ENCODE measurements at places on chromosomes 11 and 22.

- H3K36me3 ChIP-seq, result no peaks in the 10 kb centered on the region
- H3K27me3 ChIP-seq, result no peaks in the 10 kb centered on the region
- no peak overlapping the region for H3K4me3 ChIP-seq
- no peak for DNase-seq
- H3K4me1 ChIP-seq, result no peaks in the 10 kb centered on the region
- no peak overlapping the region for H3K27ac ChIP-seq
These were observed 2.9 kb upstream of the OR52J3 start for GRCh38 chr11:5043380-5043779.

- peaks cover 4% of the 10 kb centered on the region for H3K36me3 ChIP-seq
- H3K4me1 ChIP-seq, result peaks cover 4% of the 10 kb centered on the region
- peak overlapping the region; percentile 14 for H3K27ac ChIP-seq
- H3K27me3 ChIP-seq, result no peaks in the 10 kb centered on the region
- no peak overlapping the region for H3K4me3 ChIP-seq
These were observed 12.1 kb upstream of the ADORA2A start for GRCh38 chr22:24414984-24415945.

DNA sequence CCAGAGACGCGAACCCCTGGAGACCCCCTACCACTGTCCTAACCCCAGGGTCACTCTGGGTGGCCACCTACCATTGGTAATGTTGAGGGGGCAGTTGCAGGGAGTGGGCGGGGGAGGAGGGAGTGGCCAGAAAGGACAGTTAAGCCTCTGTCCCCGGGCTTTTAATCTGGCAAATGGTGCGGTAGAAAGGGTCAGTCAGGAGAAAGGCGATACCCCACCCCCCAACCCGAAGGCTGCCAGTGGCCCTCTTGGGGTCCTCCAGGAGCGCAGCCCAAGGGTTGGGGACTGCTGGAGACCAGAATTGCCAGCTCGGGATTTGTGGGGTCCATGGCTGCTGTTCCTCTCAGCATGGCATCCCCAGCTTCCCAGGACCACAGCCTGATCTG lies 742 bp downstream of the P2RY2 start:
- peaks cover 6% of the 10 kb centered on the region for H3K4me1 ChIP-seq
- H3K27ac ChIP-seq, result no peak overlapping the region
- no peak for DNase-seq
- H3K27me3 ChIP-seq, result peaks cover 82% of the 10 kb centered on the region
- no peaks in the 10 kb centered on the region for H3K36me3 ChIP-seq
- H3K4me3 ChIP-seq, result no peak overlapping the region

GRCh38 chr11:4072668-4073285 lies 21.8 kb upstream of the RRM1 start:
- DNase-seq, result peak; percentile 60
- peak overlapping the region; percentile 0 for H3K27ac ChIP-seq
- H3K27me3 ChIP-seq, result no peaks in the 10 kb centered on the region

- H3K4me1 ChIP-seq, result peaks cover 42% of the 10 kb centered on the region
- no peak for DNase-seq
These were observed 2.7 kb downstream of the SLC43A1 start for GRCh38 chr11:57512646-57513451.

- H3K27me3 ChIP-seq, result no peaks in the 10 kb centered on the region
- H3K4me1 ChIP-seq, result peaks cover 72% of the 10 kb centered on the region
- H3K4me3 ChIP-seq, result peak overlapping the region; percentile 64
- peak overlapping the region; percentile 92 for H3K27ac ChIP-seq
- peaks cover 55% of the 10 kb centered on the region for H3K36me3 ChIP-seq
These were observed 4.6 kb downstream of the MYH9 start for GRCh38 chr22:36383110-36383581.

- no peak overlapping the region for H3K4me3 ChIP-seq
- H3K36me3 ChIP-seq, result no peaks in the 10 kb centered on the region
- no peak for DNase-seq
- no peak overlapping the region for H3K27ac ChIP-seq
These were observed 12.0 kb upstream of the P2RY6 start for GRCh38 chr11:73260127-73260457.

- no peak for DNase-seq
- H3K4me3 ChIP-seq, result no peak overlapping the region
- no peak overlapping the region for H3K27ac ChIP-seq
- H3K27me3 ChIP-seq, result peaks cover 8% of the 10 kb centered on the region
- H3K36me3 ChIP-seq, result no peaks in the 10 kb centered on the region
These were observed 43.6 kb downstream of the GALNT18 start for GRCh38 chr11:11577932-11578911.

GRCh38 chr11:129458756-129459535 lies 83.3 kb downstream of the BARX2 start:
- no peak overlapping the region for H3K4me3 ChIP-seq
- no peaks in the 10 kb centered on the region for H3K4me1 ChIP-seq
- no peaks in the 10 kb centered on the region for H3K36me3 ChIP-seq
- no peak overlapping the region for H3K27ac ChIP-seq
- H3K27me3 ChIP-seq, result no peaks in the 10 kb centered on the region

- DNase-seq, result no peak
- peaks cover 80% of the 10 kb centered on the region for H3K36me3 ChIP-seq
- no peaks in the 10 kb centered on the region for H3K27me3 ChIP-seq
- no peak overlapping the region for H3K4me3 ChIP-seq
- H3K4me1 ChIP-seq, result peaks cover 46% of the 10 kb centered on the region
- no peak overlapping the region for H3K27ac ChIP-seq
These were observed 9.0 kb upstream of the RRM1 start for GRCh38 chr11:4085575-4085974.

DNA sequence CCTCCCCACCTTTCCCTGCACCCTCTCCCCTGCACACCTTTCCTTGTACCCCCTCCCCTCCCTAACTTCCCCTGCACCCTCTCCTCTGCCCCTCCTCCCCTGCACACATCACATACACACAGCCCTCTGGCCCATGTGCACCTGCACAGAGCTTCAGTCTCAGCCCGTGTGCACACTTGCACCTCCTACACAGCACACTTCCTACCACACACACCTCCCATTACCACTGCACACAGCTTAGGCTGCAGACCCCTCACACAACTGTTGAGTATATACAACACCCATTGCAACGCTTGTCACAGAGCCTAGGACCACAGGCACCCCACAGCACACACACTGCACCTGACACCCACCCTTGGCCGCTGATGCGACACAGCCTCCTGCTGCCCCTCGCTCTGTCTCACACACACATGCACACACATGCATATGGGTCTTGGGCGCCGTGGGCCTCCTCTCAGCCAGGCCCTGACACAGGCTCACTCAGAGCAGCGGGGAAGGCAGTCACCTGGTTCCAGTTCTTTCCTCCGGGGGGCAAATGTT lies 411 bp downstream of the SIGIRR start:
- peaks cover 25% of the 10 kb centered on the region for H3K4me1 ChIP-seq
- H3K4me3 ChIP-seq, result peak overlapping the region; percentile 93
- peak; percentile 48 for DNase-seq
- no peaks in the 10 kb centered on the region for H3K27me3 ChIP-seq
- peaks cover 9% of the 10 kb centered on the region for H3K36me3 ChIP-seq
- H3K27ac ChIP-seq, result peak overlapping the region; percentile 88
